Astrocyte (in vitro differentiated cells and primary cell): ENCODE measurements at places on chromosomes 6 and 20. TPM values are rescaled to one million over a fixed set of nuclear protein-coding genes. Genes with fewer than 3 reads are reported as not detected.
A peak's percentile ranks its signal among the peaks of the same experiment; 100 is the strongest.

- DNase-seq: no peak
Measured at GRCh38 chr6:163630572-163630971, 216.1 kb downstream of the QKI start.

GRCh38 chr6:153790876-153791473 lies 248.1 kb upstream of the OPRM1 start:
- peak; percentile 59 for DNase-seq

DNA sequence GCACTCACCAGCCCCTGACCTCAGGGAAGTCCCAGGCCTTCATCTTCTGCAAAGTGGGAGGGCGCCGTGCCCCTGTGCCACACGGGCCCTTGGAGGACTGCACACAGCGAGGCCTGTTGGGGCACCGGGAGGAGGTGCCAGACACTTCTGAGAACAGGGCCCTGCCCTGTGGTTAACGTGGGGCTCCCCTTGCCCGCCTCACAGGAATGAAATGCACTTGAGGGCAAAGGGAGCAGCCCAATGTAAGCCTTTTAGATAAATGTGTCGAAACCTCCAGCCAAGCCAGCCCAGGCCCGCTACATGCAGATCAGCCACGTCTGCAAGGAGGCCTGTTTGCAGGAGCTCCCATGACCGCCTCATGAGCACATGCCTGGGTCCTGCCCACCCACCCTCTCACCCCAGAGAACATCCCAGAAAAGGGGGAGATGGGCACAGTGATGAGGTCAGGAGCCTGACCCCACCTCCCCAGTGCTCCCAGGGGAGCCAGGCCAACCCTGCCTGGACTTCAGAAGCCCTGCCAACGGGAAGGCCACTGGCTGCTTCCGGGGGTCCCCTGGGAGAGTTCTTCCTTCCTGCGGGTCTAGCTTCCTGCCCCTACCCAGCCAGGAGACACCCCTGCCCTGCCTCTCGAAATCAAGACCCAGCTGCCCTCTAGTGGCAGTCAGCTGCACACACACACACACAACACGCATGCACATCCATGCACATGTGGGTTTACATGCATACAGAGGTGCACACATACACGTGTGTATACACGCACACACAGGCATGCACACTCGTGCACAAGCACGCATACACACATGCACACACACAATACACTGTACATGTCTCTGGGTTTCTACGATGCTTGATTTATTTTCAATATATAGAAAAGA lies 178.7 kb downstream of the TAF4 start:
- no peak for DNase-seq

- peak; percentile 88 for DNase-seq
Measured at GRCh38 chr6:71404145-71404966, 115.7 kb downstream of the OGFRL1 start.

DNA sequence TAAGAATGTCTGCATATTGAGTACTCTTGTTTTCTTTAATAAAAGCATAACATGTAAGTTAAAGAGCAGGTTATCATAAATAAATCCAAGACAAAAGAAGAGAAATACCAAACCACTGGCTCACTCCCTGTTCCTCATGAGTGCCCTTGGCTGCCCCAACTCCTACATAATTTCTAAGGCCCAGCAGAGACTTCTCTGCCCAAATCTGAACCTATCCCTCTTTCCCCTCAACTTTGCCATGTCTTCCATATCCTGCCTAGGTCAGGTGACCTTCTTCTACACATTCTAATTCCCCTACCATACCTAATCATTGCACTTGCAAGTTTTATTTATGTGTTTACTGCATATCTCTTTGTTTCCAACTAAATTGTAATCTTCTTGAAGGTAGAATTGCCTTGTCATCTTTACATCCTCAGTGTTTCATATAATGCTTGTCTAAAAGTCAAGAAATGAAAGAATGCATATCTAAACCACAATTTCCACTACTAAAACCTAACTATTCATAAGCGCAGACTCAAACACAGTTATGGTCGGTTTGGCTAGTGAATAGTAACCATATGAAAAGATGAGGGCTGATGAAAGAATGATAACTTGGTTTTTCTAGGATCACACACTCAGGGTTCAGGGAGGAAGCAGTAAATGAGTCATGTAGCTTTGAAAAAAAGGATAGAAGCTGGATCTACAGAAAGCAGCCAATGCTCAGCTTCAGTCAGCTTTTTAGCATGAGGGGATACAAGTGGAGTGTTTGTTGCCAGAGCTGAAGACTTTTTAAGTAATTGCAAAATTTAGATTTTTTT lies 53.3 kb upstream of the EYA4 start:
- DNase-seq: peak; percentile 76

GRCh38 chr20:1803061-1803931 lies 91.9 kb upstream of the SIRPA start:
- DNase-seq: peak; percentile 68

ATAT1 gene
- 15.7 and 16.6 TPM in 2 replicates for total RNA-seq

SLC32A1 gene
- not detected in 2 replicates for total RNA-seq

SLC17A2 gene
- total RNA-seq: not detected in 2 replicates

FAM162B gene
- not detected in 2 replicates for total RNA-seq

CTAGE9 gene
- total RNA-seq: not detected in 2 replicates

MOXD1 gene
- total RNA-seq: 3.5 and 4.8 TPM in 2 replicates
